Transverse colon (tissue), 4 donors: ENCODE measurements at places on chromosomes 1 and 21.

GRCh38 chr21:34023691-34024373 is 49.5 kb upstream of the MRPS6 start:
- DNase-seq: no peak

DNA sequence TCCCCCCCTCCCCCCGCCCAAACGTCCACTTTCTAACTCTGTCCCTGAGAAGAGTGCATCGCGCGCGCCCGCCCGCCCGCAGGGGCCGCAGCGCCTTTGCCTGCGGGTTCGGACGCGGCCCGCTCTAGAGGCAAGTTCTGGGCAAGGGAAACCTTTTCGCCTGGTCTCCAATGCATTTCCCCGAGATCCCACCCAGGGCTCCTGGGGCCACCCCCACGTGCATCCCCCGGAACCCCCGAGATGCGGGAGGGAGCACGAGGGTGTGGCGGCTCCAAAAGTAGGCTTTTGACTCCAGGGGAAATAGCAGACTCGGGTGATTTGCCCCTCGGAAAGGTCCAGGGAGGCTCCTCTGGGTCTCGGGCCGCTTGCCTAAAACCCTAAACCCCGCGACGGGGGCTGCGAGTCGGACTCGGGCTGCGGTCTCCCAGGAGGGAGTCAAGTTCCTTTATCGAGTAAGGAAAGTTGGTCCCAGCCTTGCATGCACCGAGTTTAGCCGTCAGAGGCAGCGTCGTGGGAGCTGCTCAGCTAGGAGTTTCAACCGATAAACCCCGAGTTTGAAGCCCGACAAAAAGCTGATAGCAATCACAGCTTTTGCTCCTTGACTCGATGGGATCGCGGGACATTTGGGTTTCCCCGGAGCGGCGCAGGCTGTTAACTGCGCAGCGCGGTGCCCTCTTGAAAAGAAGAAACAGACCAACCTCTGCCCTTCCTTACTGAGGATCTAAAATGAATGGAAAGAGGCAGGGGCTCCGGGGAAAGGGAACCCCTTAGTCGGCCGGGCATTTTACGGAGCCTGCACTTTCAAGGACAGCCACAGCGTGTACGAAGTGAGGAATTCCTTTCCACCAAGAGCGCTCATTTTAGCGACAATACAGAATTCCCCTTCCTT is 158.1 kb downstream of the RUNX1 start:
- peak; percentile 30 for DNase-seq

DNA sequence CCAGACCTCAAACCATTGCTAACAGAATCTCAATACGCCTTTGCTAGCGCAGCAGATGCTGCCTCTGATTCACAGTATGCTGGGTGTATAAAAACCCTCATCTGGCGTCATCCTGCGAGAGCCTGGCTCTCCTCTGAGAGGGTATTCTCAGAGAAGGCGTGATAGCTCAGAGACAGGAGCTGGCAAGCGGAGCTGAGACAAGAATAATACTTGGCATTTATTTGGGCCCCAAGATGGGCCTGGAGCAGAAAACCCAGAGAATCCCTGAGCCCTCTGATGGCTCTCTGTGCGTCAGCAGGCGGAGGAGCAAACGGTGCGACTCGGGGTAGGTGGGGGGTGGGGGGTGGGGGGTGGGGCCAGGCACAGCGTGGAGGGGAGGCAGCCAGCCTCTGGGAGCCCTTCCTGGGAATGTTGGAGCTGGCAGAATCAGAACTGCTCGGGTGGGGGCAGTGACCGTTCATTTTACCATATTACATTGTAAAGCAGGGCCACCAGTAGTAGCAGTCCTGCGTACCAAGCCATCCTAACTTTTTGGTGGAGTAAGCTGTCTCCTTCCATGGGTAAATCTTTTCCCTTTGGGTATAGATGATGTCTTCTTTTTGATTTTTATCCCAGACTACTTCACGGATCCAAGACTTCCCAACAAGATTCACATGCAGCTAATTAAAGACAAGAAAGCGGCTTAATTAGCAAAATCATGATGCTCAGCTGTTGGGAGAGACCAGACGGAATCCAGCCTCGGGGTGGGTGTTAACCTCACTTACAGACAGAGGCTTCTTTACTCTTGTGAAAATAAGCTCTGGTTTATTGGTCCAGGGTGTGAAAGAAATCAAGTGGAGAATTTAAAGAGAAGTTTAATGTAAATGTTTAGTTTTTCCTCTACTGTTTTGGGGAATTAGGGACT is 7.1 kb downstream of the RIIAD1 start:
- no peak for DNase-seq

DNA sequence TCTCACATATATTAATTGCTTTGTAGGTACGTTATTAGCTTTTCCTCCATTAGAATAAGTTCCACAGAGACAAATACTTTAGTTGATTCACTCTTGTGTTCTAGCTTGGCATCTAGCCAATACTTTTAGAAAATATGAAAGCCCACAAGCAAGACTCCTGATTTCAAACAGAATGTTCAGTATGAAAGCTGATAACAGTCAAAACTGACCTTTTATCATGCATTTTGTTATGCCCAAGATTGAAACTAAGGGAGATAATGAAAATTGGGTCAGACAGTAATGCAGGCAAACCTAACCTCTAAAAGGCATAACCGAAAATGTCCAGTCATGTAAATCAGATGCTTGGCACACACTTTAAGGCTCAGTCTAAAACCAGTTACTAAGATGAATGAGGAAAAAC is 61.7 kb downstream of the ERICH3 start:
- no peak for DNase-seq

- no peak for DNase-seq
Measured at GRCh38 chr1:96445302-96445701, 276.3 kb upstream of the PTBP2 start.

- DNase-seq: peak; percentile 67
Measured at GRCh38 chr1:37947364-37947763, 511 bp upstream of the INPP5B start.

DNA sequence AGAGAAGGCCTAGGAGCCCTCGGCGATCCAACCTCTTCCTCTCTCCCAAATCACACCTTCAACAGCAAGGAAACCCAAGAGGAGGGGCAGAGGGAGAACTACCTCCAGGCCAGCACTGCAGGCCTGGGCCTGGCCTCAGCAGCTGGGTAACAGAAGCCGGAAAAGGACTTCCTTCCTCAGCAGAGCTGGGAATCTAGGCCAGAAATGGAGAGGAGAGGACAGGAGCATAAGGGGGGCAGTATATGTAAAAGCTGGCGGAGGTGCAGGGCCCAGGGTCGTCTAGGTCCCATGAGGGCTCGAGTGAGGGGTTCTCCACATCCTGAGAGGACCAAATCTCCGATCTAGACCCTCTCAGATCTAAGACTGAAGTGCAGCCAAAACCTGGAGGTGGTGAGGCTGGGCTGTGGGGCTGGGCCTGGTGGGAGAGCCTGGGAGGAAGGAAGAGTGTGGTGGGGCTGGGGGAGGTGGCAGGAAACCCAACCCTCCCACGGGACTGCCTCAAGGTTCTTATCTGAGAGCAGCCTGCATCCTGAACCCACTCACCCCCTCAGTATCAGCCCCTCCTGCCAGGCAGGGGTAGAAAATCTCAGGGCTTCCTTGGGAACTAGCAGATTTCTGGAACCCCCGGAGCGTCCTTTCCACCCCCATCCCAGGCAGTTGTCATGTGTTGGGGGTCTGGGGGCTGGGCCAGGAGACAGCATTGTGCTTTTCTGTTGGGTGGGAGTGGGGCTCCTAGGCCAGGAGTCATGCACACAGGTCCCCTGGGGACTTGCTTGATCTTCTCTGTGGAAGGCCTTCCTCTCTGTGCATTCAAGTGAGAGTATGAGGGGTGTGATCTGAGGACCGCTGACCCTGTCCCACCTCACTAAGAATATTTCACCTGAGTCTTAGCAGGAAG is 33.0 kb downstream of the PIK3C2B start:
- DNase-seq: no peak

GRCh38 chr21:30249936-30250335 is 32.8 kb downstream of the KRTAP24-1 start:
- DNase-seq: no peak

DNA sequence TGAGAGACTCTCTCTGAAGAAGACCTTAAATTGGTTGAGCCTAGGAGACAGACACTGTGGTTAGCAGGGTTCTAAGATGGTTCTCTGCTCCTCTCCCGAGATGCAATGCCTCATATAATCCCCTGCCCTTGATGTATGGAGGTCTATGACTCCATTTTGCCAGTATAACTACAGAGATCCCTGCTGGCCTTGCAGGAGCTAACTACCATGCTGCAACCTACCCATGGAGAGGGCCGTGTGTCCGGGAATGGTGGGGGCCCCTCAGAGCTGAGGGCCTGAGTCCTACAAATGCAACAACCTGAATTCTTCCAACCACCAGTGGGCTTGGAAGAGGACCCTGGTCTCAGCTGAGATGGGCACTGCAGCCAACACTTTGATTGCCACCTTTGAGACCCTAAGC is 388.0 kb downstream of the SETD4 start:
- no peak for DNase-seq

GRCh38 chr1:100700586-100700985 is 19.0 kb upstream of the VCAM1 start:
- no peak for DNase-seq

DNA sequence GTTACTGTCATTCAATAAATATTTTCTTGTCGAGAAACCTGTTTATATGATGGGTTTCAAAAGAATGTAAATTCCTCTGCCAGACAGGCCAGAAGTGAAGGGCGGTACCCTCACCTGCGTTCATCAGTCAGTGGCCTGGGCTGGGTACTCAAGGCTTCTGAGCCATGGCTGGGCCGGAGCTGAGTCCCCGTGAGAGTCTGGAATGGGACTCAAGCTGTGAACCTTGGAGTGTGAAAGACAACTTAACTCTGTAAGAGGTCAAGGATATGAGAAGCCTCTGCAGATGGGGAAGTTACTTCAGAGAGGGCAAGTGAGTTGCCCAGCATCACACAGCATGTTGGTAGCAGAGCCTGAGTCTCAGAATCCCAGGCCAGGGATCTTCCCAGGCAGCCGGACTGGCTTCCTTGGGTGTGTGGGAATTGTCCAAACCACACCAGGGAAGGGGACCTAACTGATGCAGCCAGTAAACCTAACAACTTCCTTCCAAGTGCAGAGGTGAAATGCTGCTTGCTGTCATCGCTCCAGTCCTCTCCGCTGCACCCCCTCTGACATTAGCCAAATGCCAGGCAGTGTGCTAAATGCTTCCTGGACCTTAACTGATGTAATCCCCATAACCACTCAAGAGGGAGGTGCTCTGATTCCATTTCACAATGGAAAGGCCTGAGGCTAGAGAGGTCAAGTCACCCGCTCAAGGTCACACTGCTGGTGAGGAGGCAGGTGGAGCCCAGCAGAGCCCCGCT is 4.8 kb downstream of the DISP3 start:
- DNase-seq: no peak

- DNase-seq: no peak
Measured at GRCh38 chr1:186763107-186763506, 65.6 kb upstream of the PLA2G4A start.

GRCh38 chr1:105865546-105865945 is 1190.9 kb upstream of the PRMT6 start:
- DNase-seq: no peak

- DNase-seq: no peak
Measured at GRCh38 chr1:97660431-97661105, 260.3 kb downstream of the DPYD start.

DNA sequence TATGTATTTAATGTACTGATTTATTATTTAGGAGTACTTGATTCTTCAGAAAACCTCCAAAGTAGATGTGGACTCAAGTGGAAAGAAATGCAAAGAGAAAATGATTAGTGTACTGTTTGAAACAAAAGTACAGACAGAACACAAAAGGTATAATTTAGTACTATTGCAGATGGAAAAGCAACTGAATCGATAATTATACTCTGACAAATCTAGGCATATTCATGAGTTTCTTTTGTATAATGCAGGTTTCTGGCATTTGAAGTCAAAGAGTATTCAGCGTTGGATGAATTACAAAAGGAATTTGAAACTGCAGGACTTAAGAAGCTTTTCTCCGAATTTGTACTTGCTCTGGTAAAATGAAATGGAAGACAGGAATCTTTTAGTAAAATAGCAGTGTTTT is 12.5 kb downstream of the RWDD3 start:
- no peak for DNase-seq

GRCh38 chr1:206829875-206830274 is 35.5 kb upstream of the IL20 start:
- DNase-seq: no peak

GRCh38 chr1:78490861-78491450 is at the start of gene PTGFR:
PTGFR (plus strand) TSS chr1:78490974; CDS start chr1:78492744, 1,770 bp downstream.
- no peak for DNase-seq

DNA sequence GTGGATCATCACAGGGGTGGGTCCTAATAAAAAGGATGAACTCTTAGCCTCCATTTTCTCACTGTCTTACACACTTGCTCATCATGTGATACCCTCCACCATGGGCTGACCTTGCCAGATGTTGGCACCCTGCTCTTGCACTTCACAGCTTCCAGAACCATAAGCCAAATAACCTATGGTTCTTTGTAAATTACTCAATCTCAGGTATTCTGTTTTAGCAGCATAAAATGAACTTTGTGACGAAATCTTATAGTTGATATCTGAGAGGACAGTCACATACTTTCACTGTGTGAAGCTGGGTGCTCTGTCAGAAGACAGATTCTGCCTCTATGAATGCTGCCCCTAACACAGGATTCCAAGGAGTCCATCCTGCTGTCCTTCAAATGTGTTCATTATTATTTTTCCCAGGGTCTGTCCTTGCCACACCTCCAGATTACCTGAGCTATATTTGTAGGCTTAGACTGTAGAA is 13.8 kb downstream of the DUSP10 start:
- DNase-seq: no peak

DNA sequence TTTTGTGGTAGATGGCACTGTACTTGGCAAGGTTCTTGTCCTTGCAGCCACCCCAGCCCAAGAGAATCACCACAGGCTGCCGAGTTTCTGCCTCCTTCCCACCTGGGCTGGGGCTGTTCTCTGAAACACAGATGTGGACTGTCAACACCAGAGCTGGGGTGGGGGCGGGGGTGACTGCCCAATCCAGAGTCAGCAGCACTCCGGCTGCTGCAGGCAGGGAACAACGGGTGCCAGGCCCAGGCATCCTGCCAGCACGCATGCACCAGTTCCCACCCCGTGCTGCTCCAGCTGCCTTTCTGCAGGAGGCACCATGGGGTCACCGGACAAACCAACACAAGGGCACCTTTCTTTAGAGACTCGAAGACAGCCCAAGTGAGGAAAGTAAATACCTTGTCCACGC is 14.1 kb downstream of the TMEM53 start:
- peak; percentile 48 for DNase-seq

DNA sequence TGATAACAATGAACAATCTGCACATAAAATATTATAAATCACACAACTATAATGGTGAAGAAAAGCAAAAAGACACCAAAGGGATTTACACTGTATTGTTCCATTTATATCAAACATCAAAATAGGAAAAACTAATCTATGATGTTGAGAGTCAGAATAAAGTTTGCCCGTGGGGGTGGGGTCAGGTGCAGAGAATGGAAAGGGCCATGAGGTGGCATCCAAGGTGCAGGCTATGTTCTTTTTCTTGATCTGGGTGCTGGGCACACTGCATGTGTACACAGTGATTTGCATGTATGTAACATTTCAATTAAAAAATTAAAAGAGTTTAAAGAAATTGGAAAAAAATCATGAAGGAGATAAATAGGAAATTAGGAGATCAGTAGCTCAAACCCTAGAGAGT is 127.3 kb downstream of the DSCAM start:
- no peak for DNase-seq

- DNase-seq: no peak
Measured at GRCh38 chr1:68904477-68904876, 407.6 kb upstream of the DEPDC1 start.
